CD8-positive, alpha-beta T cell (primary cell): ENCODE measurements at places on chromosomes 11 and 22.

GRCh38 chr11:69333149-69333710 is 39.3 kb downstream of the MYEOV start:
- no peak for DNase-seq

- no peak for DNase-seq
These were observed 28.4 kb downstream of the CARS1 start for GRCh38 chr11:3028813-3029212.

DNA sequence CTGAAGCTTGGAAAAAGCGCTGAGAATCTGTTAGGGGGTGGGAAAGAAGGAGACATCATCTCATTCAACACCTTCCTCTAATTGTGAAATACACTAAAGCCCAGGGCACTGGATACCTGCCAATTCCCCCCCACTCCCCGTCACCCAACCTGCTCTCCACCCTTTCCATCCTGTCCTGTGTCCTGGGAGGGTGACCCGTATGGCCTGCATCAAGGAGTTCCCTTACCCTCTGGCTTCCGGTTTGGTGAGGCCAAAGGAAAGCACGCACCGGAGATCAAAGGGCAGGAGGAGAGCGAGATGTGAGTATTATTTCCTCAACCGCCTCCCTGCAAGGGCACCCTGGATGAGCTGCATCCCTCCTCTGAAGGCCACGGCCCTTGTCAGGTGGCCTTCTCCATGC is 65.0 kb upstream of the PTPRJ start:
- DNase-seq, result no peak

DNA sequence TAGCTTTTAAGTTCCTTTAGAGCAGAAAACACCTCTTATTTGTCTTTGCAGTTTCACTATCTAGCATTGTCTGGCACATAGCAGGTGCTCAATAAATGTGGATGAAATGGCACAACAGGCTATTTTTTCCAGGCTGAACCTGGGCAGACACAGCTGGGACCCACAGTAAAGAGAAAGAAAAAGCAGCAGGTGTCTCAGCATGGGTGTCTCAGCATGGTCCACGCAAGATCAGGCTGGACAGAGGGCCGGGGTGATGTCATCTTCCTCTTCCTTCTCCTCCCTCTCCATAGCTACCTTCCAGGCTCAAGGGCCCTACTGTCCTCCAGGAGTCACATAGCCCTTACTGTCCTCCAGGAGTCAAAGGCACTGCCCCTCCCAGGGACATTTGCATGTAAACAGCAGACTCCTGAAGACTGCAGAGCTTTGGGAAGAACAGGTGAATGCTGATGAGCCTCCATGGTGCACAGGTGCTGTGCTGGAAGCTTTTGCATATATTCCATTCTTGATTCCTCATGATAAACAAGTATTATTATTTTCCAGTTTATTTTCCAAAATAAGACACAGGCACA is 65.2 kb downstream of the DSCAML1 start:
- no peak for DNase-seq
